ENCODE measurements at places on chromosomes 16 and 17.
A peak's percentile ranks its signal among the peaks of the same experiment; 100 is the strongest.

DNA sequence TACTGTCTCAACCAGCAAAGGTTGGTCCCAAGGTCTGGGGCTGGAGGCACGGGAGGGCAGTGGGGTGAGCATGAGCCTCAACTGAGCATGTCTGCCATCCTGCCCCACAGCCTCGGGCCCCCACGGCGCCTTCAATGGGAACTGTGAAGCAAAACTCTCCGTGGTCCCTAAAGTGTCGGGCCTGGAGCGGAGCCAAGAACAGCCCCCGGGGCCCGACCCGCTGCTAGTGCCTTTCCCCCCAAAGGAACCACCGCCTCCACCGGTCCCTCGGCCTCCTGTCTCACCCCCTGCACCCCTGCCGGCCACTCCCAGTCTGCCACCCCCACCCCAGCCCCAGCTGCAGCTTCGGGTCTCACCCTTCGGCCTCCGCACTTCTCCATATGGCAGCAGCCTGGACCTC lies 4.2 kb downstream of the FBRS start:
- DNase-seq: no peak

DNA sequence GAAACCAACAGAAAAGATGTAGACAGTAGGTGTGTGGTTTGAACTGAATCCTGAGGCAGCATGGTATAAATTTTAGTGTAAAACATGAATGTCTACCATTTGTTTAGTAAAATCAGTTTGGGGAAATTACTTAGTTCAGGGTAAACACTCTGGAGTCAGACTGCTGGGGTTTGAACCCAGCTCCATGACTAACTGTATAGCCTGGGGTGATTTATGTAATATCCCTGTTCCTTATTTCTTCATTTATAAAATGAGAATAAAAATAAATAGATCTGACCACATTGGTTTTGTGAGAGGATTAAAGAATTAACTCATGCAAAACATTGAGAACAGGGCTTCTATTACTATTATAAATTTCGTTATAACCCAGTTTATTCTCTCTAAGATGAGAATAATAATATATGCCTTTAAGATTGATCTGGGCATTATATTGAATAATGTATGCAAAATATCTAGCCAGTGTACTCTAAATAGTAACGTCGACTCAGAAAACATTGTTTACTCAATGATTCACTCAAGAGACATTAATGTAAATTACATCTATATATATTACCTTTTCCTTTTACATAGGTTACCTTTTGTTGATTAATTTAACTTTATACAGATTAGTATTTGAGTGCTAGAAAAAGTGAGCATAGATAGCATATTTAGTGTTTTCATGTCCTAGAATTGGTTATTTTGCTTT lies 120.6 kb upstream of the KCNJ16 start:
- no peak for DNase-seq

DNA sequence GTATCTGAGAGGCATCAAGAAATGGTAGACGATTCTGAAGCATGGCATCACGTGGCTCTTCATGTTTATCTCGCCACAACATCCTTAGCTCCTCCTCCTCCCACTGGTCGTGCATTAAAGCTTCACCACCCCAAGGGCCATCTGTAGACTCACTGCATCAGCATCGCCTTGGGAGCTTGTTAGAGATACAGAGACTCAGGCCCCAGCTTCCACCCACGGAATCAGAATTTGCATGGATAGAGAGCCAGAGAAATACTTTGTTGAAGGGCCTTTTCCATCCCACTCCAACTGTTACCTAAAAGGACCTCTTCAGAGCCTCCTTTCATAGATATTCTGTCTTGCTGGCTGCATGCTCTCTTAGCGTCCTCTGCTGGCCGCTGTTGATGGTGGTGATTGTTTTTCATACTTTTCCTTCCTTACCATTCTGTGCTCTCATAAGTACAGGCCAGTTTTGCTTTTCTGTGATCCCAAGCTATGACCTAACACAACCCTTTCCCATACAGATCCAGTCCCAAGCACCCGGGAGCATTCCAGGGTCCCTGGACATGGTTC lies 1049.4 kb upstream of the EEF2KMT start:
- DNase-seq: no peak

DNA sequence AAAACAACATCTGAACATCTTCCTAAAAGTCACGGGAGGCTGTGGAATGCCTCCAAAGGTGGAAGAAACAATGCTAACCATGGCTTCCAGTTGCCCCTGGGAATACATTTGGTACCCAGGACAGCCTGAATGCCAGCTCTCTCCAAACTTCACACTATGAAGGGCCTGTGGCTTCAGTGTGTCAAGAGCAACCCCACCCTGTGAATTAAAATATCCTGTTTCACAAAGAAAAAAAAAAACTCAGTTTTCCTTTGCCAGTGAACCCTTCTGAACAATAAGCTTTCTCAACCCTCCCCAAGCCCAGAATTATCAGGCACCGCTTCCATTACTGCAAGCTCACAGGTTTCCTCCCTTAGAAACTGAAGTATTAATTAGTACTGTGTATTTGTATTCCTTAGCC lies 69.8 kb downstream of the SLC39A11 start:
- DNase-seq: no peak

DNA sequence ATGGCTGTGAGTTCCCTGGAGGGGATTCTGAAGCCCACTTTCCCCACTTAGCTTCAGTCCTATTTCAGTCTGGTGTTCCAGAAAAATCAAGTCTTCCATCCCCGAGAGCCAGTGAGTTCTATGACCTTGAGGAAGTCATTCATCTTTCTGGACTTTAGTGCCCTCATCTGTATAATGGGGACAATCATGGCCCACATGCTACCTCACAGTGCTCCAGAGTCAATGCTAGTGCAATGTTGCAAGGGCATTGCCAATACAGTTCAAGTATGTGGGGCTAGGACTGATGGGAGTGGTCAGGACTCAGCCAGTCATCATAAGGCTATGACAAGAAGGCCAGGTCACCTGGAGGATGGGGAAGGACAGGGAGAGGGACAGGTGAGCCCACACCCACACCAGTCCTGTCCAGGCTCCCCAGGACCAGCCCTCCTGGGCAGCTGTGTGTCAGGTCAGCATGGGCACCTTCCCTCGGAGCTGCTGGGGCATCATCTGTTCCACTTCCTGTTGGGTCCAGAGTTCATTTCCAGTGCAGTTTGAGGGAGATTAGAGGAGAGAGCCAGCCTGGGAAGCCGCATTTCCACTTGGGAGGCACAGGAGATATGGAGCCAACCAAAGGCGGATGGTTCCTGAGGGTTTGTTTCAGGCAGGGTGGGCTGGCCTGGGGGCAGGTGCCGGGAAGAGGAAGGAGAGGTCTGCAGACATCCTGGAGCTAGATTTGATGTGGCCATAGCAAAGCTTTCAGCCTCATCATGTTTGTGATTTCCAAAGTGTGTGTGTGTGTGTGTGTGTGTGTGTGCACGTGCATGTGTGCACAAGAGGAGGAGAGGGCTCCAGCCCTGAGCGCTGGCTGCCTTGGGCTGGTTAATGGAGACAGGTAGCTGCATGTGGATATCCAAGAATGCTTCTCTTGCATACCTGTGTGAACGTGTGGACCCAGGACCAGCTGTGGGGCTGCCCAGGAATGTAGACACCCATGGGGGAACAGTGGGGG lies 3.9 kb upstream of the WNT9B start:
- DNase-seq: no peak

DNA sequence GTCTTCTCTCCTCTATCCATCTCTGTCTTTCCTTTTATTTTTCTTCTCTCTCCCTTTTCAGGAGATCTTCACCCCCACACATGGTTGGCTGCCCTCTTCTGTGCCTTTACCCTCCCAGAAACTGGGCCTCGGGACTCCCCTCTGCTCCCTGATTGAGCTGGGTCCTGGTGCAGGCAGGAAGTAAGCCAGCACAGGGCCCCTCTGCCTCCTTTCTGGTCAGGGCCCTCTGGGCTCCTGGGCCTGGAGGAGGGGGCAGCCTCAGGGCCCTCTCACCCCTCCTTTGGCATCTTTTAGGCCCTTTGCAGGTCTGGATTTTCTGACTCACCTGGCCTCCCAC lies 21.1 kb upstream of the TAC4 start:
- DNase-seq: no peak

GRCh38 chr17:16465861-16466338 lies 26.1 kb downstream of the LRRC75A start:
- no peak for DNase-seq

DNA sequence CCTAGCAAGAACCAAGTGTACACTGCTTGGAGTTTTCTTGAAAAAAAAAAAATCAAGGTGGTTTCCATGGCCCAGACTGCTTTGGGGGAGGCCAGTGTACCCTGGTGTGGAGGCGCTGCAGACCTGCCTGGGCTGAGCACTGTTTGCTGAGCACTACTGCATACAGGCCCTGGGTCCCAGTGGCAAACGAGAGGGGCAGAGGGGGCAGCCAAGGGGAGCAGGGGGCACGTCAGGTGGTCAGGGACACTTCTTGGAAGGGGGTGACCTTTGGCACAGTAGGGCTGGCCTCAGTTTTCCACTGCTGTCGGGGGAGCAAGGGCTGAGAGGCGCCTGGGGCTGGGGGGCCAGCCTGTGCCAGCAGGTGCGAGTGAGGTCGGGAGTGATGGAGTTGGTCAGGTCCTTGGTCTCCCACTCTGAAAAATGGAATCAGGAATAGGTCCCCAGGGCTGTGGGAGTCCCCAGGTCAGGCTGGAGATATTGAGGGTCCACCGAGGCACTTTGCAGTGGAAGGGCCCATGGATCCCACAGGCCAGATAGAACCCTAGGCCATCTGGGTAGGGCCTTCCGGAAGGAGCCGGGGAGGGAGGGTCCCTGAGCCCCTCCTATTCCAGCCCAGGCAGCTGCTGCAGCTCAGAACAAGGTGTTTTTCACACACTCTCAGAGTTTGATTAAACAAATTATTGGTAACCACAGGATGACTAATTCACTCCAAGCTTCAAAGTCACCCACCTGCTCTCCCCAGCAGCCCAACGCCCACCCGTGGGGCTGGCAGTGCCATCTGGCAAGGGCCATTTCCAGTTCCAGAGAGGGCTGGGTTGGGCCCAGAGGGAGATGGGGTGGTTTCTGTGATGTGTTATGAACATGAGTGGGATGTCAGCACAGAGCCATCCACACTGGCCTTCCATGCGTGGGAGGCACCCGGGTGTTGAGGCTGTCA lies 3.5 kb downstream of the ZFPM1 start:
- no peak for DNase-seq

DNA sequence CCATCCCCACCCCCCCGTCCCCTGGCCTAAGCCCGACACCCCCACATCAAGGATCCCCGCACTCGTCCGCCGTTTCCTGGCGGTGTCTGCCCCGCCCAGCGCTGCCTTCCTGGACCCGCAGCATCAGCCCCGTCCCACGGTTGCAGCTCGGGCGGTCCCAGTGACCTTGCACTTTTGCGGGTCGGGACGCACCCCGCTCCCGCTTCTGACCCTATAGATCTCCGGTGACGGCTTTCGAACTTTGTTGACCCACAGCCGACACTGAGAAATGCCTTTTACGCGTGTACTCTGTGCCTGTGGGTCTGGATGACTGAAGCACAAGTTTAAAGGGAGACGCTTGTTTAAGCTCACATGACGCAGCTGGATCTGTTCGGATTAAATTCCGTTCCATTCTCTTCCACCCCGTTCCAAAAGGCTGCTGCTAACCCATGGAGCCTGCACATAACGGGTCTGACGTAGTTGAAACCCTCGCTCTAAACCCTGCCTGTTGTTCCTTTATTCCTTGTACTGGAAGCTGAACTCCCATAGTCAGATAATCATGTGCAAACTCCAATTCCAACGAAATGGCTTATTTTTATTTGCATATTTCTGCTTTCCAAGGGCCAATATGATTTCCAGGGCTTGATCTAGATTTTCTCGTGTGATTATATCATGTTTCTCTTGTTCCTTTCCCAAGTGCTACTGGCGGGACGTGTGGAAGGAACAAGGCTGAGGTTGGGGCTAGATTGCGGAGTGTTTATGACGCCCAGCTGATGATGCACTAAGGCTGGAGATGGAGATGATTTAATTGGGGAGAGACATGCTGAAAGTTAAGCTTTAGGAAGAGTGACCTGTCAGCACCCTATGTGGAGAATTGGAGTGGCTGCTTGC lies 834 bp downstream of the FLYWCH1 start:
- DNase-seq: peak; percentile 20

- no peak for DNase-seq
Measured at GRCh38 chr17:46887717-46888116, 35.2 kb upstream of the GOSR2 start.

DNA sequence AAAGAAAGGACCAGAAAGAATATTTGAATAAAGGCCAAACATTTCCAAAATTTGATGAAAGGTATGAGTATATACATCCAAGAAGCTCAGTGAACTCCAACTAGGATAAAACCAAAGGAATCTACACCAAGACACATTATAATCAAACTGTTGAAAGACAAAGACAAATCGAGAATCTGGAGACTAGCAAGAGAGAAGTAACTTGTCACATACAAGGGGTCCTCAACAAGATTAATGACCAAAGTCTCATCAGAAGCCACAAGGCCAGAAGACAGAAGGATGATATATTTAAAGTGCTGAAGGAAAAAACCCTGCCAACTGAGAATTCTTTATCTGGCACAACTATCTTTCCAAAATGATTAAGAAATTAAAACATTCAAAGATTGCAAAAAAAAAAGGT lies 9.3 kb upstream of the IL21R start:
- no peak for DNase-seq

- no peak for DNase-seq
Measured at GRCh38 chr17:64786337-64786736, 124.2 kb upstream of the SMURF2 start.

DNA sequence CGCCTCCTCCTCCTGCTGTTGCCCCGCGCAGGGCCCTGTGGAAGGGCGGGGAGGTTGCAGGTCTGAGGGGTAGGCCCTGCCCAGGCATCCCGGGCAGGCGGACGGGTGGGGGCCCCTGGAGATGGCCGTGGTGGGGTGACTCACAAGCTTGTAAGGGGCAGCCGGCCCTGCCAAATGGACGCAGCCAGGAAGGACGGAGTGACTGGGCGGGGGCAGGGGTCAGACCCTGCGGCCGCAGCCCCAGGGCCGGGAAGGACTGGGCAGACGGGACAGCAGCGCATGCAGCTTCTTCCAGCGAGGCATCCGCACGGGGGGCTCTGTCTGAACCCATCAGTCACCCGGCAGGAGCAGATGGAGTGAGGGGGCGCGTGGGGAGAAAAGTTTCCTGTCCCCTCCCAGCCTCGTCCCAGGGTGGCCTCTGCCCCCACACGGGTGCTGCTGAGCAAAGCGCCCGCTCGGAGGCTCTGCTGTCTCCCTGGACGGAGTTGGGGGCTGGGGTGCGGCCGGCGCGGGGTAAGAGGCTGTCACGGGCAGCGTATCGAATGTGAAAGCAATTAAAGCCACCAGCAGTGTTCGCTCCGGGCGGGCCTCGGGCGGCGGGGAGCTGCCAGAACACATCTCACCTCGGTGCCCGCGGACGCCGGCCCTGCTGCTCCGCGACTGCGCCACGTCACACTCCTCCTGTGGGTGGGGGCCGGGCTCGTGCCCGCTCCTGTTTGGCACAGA lies 5.4 kb upstream of the PRR35 start:
- DNase-seq: no peak

- no peak for DNase-seq
Measured at GRCh38 chr16:52203096-52203495, 343.8 kb downstream of the TOX3 start.

GRCh38 chr17:76405967-76406647 lies 21.7 kb downstream of the SPHK1 start:
- no peak for DNase-seq

Measured in stimulated activated naive CD4-positive, alpha-beta T cell (primary cell).